ENCODE measurements at places on chromosomes 7 and 10.

DNA sequence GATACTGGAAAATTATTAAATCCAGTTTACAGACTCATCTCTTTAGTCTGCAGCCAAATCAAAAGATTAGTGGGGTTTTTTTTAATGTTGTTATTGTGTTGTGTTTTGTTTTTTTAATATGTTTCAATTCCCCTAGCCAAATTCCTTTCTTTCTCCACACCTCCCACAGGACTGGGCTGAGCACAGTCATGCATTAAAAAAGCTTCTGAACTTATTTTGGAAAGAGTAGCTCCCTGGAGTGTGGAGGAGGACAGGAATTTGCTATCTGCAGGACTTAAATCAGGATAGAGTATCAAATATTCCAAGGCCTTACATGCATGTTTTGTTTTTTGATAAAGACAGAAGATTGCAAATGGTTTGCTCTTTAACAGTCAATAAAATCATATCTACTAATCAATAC is 90.7 kb downstream of the GNAI1 start:
- DNase-seq: no peak

GRCh38 chr7:55050281-55050680 is 31.5 kb downstream of the EGFR start:
- DNase-seq: no peak

DNA sequence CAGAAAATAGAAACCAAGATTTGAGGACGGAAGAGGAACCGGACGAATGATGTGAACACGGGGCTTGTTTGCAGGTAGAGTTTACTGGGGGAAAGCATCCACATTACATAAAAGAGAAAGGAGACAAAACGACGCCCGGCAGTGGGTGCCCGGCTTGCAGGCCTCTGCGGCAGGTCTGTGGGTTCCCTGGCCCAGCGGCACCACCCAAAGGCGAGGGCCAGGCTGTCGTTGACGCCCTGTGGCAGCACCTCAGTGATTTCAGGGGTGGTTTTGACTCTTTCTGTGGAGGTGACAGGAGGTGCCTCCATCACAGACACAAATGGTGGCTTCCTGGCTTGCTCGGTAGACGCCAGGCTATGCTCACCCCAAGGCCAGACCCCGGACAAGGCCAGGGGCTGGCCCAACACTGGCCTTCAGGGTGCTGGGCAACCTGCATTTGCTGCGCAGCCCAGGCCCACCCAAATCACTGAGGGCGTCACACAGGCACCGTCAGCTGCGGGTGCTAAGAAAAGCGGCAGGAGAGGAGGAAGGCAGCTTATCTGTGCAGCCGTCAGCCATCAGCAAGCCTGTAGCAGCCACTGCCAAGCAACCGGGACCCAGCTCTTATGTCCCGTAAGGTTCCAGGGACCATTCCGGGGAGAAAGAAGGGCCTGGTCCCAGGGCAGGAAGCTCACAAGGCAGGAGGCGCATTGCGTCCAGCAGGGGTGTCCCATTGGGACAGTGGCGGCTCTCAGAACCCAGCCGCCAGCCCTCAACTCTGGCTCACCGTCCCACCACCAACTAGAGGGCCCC is 230.3 kb downstream of the PTPRN2 start:
- DNase-seq: no peak

DNA sequence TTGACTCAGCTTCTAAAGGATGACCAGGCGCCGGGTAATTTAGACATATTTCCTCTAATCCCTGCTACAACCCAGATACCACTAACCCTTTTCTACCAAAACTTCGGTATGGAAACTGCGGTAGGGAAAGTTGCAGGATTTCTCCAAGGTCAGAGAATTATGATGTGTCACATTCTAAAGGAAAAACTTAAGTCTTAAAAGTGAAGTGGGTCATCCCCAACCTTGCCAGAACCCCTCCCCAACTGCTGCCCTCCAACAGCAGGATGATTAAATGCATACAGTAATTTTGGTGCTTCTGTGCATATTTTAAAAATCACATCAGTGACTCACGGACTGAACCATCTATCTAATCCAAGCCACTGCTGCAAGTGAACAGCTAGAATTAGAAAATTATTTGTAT is 52.7 kb downstream of the GRB10 start:
- no peak for DNase-seq

DNA sequence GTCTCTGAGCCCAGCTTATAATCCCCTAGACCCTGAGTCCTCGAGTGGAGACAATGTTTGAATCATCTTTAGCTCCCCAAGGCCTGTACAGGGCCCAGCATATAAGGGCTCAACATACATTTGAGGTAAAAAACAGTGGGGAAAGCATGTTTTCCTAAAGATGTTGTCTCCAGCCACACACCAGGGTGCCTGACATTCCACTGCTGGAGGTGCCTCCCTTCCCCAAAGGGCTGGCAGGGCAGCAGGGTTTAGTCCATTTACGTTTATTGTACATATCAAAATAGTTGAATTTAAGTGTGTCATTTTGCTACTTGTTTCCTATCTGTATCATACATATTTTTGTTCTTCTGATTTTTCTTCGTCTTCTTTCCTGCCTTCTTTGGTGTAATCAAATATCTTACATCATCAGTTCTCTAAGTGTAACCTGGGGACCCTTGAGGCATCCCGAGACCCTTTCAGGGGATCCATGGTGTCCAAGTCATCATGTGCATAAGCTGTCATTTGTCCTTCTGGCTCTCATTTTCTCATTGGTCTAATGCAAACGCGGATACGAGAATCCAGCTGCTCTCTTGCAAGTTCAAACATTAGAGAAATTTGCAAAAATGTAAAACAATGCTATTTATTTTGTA is 101.6 kb downstream of the PDGFA start:
- DNase-seq: no peak

GRCh38 chr7:77933394-77933793 is 134.8 kb downstream of the PHTF2 start:
- no peak for DNase-seq

- DNase-seq: no peak
These were observed 93.0 kb downstream of the HGF start for GRCh38 chr7:81676813-81677212.

- no peak for DNase-seq
These were observed 7.9 kb upstream of the EMX2 start for GRCh38 chr10:117534321-117535297.

DNA sequence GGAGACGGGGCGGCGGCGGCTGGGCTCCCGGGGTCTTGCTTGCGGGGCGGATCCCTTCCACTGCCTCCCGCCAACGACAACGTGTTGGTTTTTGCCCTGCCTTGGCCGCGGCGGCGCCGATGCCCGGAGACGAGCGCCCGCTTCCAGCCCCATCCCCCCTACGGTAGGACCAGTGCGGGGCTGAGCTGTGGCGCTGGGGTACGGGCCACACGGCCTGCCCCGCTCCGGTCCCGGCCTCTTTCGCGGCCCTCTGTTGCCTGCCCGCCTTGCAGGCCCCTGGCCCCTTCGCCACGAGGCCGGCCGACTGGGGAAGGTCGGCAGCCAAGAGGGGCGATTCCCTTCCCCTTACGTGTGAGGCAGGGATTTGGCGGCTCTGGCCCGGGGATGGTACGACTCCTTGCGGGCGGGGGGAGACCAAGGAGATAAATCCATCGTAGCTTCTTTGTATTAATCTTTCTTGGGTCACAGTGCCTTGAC is 488 bp downstream of the EIF4H start:
- no peak for DNase-seq

DNA sequence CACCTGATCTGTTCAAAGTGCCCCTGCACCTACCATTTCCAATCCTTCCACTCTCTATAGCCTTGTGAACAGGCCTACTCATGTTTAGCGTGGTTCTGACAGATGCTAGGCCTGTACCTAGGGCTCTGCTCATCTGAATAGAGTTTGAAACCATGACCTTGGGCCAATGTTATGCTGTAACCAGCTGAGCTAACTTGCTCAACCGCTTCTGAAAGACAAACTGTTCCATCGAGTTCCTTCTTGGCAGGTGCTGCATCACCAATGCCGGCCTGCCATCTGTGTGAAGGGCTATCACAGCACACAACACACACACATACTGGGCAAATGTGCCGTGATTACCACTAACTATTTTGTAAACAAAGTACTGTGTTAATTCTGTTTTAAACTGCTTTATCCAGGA is 419.0 kb upstream of the GALNT17 start:
- DNase-seq: no peak

- no peak for DNase-seq
These were observed 119.1 kb downstream of the PRKCQ start for GRCh38 chr10:6460861-6461409.

DNA sequence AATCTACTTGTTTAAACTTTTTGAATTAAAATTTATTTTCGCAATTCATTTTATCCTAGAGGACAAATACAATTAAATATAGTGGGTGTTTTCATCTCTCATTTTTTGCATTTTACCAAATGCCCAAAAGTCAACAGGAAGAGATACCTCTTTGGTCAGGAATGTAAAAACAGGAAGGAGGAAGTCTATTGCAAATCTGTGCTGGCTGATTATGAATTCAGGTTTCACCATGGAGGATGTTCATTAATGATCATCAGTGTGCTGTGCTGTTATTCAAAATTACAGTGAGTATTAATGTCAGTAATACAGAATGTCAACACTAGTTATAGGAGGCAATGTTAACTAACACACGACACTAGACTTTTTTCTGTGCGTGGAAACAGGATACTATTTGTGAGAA is 24.7 kb downstream of the EXOC6 start:
- DNase-seq: no peak

DNA sequence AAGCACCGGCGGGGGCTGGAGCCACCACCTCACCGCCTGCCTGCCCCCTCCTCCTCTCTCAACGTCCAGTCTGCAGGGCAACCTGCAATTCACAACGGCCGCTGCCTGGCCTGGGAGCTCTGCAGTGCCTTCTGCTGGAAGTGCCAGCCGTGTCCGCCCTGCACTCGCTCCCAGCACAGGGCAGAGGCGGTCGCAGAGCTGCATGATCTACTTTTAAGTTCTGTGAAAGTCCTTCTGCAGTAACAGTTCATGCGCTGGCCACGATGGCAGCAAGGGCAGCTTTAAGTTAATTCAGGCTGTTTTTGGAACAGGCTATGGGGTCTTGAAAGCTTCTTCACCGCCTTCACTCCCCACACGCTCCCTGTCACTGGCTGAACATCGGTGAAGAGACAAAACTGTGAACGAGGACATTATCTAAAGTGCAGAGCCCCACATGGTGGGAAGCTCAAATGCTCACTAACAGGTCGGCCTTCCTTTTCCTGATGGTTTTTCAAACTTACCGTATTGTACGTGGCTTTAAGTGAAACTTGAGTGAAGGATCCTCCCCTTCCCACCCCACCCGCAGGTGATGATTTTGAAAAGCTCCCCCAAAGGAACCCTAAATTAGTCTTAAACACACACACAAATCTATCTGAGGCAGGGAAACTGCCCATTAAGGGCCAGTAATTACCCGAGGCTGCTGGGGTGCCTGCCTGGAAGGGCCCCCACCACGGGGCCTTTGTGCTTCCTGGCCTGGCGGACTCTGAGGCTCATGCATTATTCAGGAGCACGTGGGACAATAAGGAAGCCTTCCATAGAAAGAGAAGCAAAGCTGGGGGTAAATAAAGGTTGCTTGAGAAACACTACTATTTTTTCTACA is 504.3 kb downstream of the DNAJB6 start:
- DNase-seq: no peak

- no peak for DNase-seq
These were observed 125.3 kb downstream of the HTR7 start for GRCh38 chr10:90732581-90732980.

DNA sequence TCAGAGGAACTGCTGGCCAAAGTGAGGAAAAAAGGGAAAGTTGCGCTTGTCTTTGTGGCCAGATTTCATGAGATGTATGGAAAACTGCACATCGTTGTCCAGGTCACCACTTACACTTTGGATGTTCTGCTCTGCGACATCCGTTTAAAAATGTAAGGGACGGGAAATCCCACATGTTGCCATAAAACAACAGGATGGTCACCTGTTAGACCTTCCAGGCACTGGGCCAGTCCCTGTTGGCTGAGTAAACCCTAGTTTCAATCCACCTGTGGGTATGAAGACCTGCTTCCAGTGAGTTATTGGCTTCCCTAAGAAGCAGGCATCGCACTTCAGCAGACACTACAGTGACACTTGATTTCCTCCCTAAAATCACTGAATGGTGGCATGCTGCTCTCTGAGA is 2.7 kb upstream of the STAMBPL1 start:
- DNase-seq: no peak

DNA sequence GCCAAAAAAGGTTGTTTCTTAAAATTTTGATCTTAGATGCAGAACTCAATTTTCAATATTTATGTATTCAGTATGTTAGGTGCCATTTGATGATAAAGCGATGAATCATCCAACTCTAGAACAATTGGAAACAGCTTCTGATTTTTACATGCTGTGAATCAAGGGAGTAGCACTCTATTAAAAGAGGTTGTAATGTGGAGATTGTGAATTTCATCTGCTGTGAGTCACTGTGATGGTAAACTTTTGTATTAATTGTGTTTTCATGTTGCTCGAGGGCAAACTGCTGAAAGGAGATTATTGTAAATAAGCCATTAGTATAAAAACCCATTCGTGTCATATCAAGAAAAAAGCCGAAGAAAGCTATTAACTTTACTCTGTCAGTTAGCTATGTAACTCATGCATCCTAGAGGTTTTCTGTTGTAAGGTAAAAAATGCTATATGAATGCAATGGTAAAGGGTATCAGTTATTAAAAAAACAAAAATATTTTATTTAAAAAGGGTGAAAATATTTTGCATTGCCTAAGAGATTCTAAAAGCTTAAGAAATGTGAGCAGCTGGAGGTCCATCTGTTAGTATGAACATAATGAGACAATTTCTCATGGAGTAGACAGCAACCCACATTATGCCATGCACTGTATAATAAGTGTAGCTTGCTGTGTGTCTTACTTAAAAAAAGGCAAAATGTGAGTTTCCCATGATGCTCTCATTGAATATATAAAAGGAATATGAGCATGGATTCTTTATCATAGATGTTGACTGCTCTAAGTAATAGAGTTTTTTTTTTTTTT is 511.0 kb upstream of the PCDH15 start:
- DNase-seq: no peak

DNA sequence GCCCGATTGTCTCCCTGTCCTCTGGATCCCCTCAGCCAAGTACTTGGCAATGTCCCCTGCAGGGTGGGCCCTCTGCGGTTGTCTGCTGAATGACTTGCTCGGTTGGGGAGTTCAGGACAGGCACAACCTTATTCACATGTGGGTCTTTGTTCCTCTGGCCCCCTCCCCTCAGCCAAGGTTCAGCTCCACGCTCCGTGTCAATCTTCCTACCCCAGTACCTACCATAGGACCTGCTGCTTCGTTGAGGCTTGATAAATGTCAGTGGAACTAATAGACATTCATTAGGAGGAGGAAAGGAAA is 7.1 kb downstream of the CPA5 start:
- DNase-seq: no peak

- DNase-seq: no peak
These were observed 765.0 kb downstream of the INHBA start for GRCh38 chr7:40937879-40938278.

GRCh38 chr10:3992382-3993178 is 207.6 kb upstream of the KLF6 start:
- DNase-seq: no peak

DNA sequence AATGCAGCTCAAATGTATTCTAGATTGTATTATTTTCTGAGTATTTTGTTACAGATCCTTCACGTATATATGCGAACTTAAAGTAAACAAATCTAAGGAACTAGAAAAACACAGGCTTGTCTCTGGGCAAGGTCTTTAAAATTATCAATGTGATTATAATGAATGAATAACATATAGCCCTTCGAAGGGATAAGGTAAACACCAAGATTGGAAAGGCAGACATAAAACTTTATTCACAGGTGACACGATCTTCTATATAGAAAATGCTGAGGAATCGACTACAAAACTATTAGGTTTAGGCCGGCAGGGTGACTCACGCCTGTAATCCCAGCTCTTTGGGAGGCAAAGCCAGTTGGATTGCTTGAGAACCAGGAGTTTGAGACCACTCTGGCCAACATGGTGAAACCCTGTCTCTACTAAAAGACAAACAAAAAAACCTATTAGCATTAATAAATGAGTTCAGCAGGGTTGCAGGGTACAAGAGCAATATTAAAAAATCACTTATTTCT is 80.4 kb downstream of the CNNM2 start:
- DNase-seq: no peak
